ENCODE measurements at places on chromosomes 12 and 14.

- no peak for DNase-seq
Observed at GRCh38 chr12:23099104-23099503, 474.1 kb downstream of the ETNK1 start.

- DNase-seq: no peak
Observed at GRCh38 chr12:12440784-12441428, 84.0 kb downstream of the BORCS5 start.

GRCh38 chr14:100789460-100790417 is 36.2 kb upstream of the MEG3 start:
- DNase-seq: no peak

DNA sequence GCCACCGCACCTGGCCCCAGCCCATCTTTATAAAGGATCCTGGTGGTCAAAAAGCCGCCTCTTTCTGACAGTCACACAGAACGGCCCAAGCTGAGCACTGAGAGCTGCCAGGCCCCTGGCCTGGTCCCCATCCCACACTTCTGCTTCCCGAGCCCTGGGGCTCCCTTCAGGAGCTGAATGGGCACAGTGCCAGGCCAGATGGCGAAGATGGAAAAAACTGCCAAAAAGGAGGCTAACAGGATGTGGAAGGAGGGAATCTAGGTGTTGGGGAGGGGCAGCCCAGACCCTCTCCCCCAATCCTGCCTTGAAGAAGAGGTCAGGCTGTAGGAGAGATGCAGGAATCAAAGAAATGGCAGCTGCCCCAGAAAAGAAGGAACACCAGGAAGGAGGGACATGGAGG is 5.0 kb downstream of the LPAR5 start:
- no peak for DNase-seq

- DNase-seq: no peak
Observed at GRCh38 chr12:124678421-124678893, 111.0 kb upstream of the NCOR2 start.

DNA sequence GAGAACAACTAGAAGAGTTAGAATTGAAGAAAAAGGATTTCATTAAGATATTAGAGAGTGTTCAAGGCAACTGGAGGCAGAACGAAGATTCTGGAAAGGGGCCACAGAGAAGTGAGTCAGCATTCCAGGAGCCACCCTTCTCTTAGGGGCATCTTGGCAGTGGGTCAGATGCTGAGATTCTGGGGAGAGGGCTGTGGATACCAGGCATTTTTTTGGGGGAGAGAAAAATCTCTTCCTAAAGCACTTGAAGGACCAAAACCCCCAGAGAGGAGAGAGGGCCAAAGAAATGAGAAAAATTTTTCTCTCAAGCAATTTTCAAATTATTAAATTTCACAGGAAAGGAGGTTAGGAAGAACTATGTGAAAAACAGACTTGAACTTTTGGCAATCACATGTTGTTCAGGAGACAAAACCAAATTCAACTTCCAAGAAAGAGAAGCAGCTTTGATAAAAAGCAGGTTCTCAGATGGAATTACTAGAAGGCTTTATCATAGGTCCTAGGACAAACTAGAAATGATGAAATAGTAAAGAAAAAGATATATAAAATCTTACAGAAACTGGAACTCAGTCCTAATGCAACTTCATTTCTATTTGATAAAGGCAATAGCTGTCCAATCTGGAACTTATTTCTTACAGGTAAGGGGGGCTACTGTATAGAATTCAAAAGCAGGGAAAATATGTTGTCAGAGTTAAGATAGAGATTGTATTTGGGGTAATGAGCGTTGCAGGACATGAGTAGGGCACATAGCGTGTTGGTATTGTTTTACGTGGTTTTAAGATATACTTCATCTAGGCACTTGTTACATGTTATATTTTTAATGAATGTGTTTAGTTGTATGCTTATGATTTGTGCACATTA is 1.1 kb upstream of the CLEC2D start:
- DNase-seq: no peak

DNA sequence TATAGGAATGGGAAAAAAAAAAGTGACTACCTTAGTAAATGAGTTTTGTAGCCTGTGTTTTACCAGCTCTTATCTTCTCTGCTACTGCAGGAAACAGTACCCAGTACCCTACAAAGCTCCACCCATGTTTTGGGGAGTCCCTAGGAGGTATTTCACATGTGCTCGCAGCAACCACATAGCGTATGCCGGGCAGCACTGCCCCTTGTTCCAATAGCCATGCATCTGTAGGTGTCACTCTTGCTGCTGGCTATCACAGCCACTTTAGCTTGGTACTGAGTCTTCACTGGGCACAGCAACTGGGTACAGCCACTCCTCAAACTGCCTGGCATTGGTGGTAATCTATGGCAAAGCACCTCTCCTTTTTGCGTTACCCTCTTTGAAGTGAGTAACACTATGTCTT is 2.0 kb upstream of the MDM1 start:
- DNase-seq: no peak

- DNase-seq: no peak
Observed at GRCh38 chr12:98262902-98263301, 252.5 kb upstream of the TMPO start.

DNA sequence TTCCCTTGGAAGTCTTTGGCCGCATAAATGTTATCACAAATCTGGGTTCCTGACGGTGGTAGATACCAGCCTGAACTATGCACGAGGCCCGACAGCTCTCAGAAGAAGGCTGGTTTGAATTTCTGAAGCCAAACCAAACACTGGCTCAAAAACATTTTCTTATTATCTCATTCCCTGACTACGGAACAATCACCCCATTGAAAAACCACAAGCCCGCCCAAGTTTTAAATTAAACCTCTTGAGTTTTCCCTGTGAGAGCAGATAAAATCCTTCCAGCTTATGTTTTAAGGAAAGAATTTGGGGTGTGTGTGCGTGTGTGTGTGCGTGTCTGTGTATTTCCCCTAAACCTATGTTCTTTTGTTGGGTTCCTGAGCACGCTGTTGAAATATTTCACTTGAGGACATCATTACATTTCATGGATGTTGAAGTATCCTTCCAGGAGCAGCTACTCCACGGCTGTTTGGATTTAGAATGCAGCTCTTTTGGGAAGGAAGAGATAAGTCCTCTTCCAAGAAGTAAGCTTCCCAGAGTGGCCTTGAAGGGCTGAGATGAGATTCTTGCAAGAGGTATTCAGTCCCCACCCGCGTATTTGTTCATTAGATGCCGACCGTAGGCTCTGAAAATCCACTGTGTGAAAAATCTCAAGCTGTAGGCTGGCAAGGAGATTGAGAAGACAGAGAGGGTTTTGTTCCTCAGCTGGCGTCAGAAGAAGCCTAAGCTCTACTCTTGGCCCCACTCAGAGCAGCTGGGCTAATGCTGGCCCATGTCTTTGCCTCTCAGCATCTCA is 131.0 kb upstream of the NCOR2 start:
- DNase-seq: no peak

- DNase-seq: no peak
Observed at GRCh38 chr12:49089821-49090773, 4.5 kb downstream of the DHH start.

GRCh38 chr12:117011988-117012805 is 87.0 kb downstream of the TESC start:
- no peak for DNase-seq

DNA sequence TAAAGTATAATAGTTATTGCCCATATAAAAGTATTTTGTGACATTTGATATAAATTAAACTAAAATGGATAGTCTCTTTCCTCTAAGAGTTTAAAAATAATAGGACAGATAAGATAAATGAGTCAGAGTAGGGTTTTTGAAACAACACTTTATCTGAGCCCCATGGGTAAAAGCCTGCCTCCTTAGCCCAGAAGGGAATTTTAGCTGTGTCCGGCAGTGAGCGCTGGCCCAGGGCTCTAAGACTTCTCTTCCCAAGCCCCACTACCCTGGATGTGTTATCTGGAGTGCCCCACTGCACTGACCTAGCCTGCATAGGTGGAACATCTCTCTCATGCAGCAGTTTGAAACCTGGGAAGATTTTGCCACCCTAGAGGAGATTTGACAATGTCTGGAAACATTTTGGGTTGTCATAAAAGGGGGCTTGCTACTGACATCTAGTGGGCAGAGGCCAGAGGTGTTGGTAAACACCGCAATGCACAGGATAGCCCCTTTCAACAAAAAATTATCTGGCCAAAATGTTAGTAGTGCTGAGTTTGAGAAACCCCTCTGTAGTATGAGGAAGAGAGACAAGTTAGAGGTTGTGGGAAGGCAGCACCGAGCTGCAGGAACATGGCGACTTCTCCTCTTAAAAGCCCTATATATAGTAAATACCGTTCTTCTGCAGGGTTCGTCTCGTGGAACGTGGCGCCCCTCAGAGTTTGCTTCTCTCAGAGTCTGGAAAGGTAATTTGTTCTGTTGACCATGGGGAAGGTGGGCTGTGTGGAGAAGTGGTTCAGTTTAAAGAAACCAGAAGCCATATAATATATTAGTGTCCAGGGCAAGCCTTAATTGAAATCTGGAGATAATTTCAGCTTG is 29.3 kb upstream of the ATF1 start:
- DNase-seq: no peak

GRCh38 chr14:51534610-51535011 is 117.1 kb upstream of the FRMD6 start:
- DNase-seq: no peak

DNA sequence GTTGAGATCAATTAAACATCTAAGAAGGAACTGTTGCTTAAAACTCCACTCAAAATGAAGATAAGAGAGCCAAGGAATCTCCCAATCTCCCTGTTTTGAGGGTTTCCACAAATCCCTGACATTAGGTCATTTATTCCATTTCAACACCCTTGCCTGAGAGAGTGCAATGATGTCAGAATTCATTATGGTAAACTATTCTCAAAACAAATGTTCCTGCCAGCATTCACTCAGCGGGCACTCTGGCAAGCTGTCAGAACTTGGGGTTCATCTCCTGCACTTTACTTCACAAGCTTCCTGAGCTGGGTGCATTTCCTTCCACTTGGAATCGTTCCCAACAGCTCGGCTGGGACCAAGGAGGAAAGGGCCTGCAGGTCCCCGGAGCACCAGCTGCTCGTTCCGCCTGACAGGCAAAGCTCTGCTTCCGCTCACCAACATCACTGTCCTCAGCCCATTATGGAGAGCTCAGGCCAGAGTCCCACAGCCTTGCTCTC is 117.8 kb downstream of the TTC7B start:
- no peak for DNase-seq

- DNase-seq: no peak
Observed at GRCh38 chr12:12582193-12582881, 19.7 kb upstream of the DUSP16 start.
